Activated CD4-positive, alpha-beta memory T cell treated with anti-CD3 and anti-CD28 coated beads, Interleukin-2, amount 10 ng/mL, durations not matched to agents 7 days and 5 days (primary cell): ENCODE measurements at places on chromosomes 12 and 14. TPM values are rescaled to one million over a fixed set of nuclear protein-coding genes. Genes with fewer than 3 reads are reported as not detected.

- H3K4me3 ChIP-seq, result no peak overlapping the region
- DNase-seq, result no peak
- no peaks in the 10 kb centered on the region for H3K36me3 ChIP-seq
- H3K27me3 ChIP-seq, result peaks cover 9% of the 10 kb centered on the region
Observed at GRCh38 chr14:95045106-95045701, 112.1 kb downstream of the DICER1 start.

DNA sequence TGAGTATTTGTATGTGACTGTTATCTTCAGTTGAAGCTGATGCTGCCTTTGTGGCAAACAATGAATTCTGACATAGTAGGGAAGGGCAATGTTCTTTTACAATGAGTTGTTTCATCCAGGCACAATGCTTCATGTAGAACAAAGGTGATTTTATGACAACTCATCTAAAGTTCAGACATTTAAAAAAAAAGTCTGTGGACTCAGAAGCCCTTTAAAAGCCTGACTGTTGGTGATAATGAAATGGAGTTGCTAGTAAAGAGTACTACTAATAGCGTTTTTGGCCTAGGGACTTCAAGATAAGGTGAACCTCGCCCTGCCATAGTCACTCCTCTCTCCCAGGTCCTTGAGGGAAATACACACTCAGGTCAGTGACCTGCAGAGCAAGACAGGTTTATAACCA lies 105.1 kb downstream of the AKAP6 start:
- DNase-seq, result no peak
- H3K36me3 ChIP-seq, result no peaks in the 10 kb centered on the region
- no peak overlapping the region for H3K4me3 ChIP-seq
- H3K4me1 ChIP-seq, result peaks cover 22% of the 10 kb centered on the region

- no peak overlapping the region for H3K27ac ChIP-seq
- no peaks in the 10 kb centered on the region for H3K36me3 ChIP-seq
- no peak overlapping the region for H3K4me3 ChIP-seq
- H3K27me3 ChIP-seq, result no peaks in the 10 kb centered on the region
- DNase-seq, result no peak
- H3K4me1 ChIP-seq, result no peaks in the 10 kb centered on the region
Observed at GRCh38 chr12:18718462-18718861, 19.4 kb downstream of the PLCZ1 start.

DNA sequence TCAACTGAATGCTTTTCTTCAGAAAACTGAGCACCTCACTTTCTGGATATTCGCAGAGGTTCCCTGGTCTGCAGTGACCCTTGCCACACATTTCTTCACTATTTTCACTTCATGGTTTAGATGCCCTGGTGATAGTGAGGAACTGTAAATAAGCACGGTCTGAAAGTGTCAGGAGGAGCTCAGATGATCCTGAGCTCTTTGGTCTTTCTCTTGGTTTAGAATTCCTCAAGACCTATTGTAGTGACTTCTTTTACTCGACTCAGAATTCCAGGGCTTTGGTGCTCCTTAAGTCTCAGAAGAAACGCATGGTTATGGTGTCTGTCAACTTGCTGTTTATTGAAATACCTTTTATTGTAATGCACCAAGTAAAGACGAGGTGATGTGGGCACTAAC lies 84.0 kb downstream of the SAMD4A start:
- no peak overlapping the region for H3K4me3 ChIP-seq
- H3K27me3 ChIP-seq, result peaks cover 16% of the 10 kb centered on the region
- no peak for DNase-seq
- H3K4me1 ChIP-seq, result peaks cover 6% of the 10 kb centered on the region
- H3K27ac ChIP-seq, result no peak overlapping the region
- no peaks in the 10 kb centered on the region for H3K36me3 ChIP-seq

DNA sequence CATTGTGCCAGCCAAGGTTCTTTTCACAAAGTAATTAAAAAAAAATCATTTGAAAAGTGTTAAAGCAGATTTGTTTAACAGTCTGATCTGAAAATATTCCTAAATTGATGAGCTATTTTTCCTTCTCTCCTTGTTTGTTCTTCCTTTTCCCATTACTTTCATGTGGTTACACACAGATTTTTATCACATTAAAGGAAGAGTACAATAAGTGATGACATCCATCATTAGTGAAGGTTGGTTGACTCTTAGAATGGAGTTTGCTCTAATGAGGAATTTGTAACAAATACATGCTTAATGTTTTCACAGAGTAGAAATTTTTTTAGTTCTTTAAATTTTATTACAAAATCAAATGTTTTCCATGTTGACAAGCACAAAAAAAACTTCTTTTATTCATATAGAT lies 18.9 kb upstream of the TOMM20L start:
- H3K36me3 ChIP-seq, result peaks cover 45% of the 10 kb centered on the region
- H3K4me1 ChIP-seq, result no peaks in the 10 kb centered on the region
- no peak for DNase-seq
- H3K27ac ChIP-seq, result no peak overlapping the region

Gene DPY19L2
- 0.28 TPM for total RNA-seq

Gene KCNK10
- total RNA-seq, result not detected

Gene IQSEC3
- total RNA-seq, result 0.33 TPM

Gene OR10G3
- not detected for total RNA-seq
